ENCODE measurements at places on chromosomes 12 and 14.
A peak's percentile ranks its signal among the peaks of the same experiment; 100 is the strongest.

- no peak for DNase-seq
- no peaks in the 10 kb centered on the region for H3K27me3 ChIP-seq
- no peaks in the 10 kb centered on the region for H3K36me3 ChIP-seq
- H3K27ac ChIP-seq, result no peak overlapping the region
- no peaks in the 10 kb centered on the region for H3K4me1 ChIP-seq
Observed at GRCh38 chr12:12582895-12583303, 20.2 kb upstream of the DUSP16 start.

GRCh38 chr12:41907021-41907420 lies 237.7 kb downstream of the GXYLT1 start:
- no peak overlapping the region for H3K4me3 ChIP-seq
- no peak overlapping the region for H3K27ac ChIP-seq
- no peaks in the 10 kb centered on the region for H3K27me3 ChIP-seq
- no peaks in the 10 kb centered on the region for H3K4me1 ChIP-seq
- DNase-seq, result peak; percentile 63
- no peaks in the 10 kb centered on the region for H3K36me3 ChIP-seq

DNA sequence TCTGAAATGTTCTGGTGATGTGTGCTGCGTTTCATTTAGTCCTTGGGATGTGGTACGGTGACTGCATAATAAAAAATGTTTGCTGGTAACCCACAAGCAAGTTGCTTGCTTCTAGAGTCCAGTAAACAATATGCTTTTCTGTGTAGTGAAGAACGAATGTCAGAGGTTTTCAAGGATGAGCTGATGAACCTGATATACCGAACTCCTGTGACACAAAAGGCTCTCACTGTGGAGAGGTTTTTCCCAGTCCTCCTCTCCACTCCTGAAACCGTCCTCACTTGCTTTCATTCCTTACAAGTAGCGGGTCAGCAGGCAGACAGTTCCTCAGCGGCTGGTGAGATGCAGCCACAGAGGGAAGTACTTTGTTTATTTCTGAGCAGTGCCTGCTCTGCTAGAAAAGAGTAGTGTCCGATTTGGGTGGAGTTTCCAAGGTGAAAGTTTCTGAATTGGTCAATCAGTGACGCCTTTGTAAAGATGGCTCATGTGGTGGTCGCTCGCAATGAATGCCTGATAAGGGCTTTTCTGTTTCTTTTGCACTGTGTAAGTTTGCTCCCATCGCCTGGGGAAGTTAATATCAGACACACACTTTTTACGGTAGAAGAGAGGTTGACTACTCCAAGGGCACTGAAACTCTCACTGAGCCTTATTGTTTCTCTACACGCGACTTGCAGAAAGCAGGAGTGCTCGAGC lies 3.0 kb downstream of the ETV6 start:
- peaks cover 9% of the 10 kb centered on the region for H3K4me1 ChIP-seq
- no peak overlapping the region for H3K27ac ChIP-seq
- no peaks in the 10 kb centered on the region for H3K36me3 ChIP-seq
- peaks cover 7% of the 10 kb centered on the region for H3K27me3 ChIP-seq

- no peaks in the 10 kb centered on the region for H3K36me3 ChIP-seq
- DNase-seq, result peak; percentile 97
- H3K4me3 ChIP-seq, result peak overlapping the region; percentile 52
- H3K4me1 ChIP-seq, result no peaks in the 10 kb centered on the region
- H3K27ac ChIP-seq, result no peak overlapping the region
Observed at GRCh38 chr14:20873370-20874177, 17.6 kb upstream of the RNASE3 start.

DNA sequence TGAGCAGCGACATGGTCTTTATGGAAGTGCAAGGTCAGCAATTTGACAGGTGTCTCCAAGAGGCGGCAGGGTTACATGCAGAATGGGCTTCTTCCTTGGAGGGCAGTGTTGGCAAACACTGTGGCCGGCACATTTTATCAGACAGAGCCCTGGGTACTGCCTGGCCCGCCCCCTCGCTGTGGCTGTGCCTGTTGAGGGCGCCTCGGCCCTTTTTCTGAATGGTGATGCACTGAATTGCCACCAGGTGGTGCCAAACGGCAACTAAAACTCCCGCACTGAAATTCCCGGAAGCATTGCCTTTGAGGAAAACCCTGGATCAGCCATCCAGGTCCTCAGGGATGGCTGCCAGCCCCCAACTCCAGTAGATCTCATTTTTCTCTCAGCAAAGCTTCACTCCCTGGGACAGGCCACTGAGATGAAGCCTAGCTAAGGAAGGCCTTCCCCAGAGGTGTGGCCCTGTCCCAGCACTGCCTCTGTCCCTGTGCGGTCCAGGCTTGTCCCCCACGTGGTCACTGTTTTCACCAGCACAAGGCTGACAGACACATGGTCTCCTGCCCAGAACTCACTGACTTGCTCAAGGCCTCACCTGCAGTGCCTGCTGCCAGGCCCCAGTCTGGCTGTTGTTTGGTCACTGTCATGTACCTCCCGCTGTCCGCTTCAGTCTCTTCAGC lies 73.6 kb downstream of the TESC start:
- no peak overlapping the region for H3K4me3 ChIP-seq
- peak; percentile 97 for DNase-seq

DNA sequence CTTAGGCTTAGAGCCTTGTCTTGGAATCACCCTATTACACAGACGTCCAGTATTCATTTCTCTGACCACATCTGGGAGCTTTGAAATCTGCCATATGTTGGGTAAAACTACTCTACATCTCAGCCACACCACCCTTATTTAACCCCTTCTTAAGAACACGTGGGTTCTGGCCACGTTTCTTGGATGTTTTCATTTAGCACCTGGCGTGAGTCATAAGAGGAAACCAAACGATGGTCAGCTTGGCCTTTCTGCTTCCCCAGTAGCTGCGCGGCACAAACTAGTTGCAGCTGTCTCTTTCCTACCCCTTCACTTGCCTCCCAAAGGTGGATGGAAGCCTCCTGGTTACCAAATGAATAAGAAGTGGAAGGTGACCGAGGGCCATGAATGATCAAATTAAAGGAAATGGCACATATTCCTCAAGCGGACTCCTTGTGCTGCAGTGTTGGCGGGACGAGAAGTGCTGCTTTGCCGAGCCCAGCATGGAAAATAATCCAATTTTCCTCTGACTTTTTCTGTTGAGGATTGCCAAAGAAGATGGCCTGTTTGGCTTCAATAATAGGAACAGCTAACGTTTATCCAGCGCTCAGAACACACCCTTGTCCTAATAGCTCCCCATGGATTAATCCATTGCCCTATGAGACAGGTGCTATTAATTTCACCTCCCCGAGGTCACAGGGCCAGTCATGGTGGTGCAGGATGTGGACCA lies 154.1 kb downstream of the ZNF664 start:
- H3K27ac ChIP-seq, result no peak overlapping the region
- peak; percentile 38 for DNase-seq
- H3K36me3 ChIP-seq, result no peaks in the 10 kb centered on the region
- H3K27me3 ChIP-seq, result no peaks in the 10 kb centered on the region
- H3K4me1 ChIP-seq, result peaks cover 12% of the 10 kb centered on the region
- no peak overlapping the region for H3K4me3 ChIP-seq

- no peak overlapping the region for H3K4me3 ChIP-seq
- H3K4me1 ChIP-seq, result no peaks in the 10 kb centered on the region
- no peaks in the 10 kb centered on the region for H3K27me3 ChIP-seq
- peak; percentile 63 for DNase-seq
- no peaks in the 10 kb centered on the region for H3K36me3 ChIP-seq
Observed at GRCh38 chr14:32710731-32711680, 227.7 kb upstream of the NPAS3 start.

DNA sequence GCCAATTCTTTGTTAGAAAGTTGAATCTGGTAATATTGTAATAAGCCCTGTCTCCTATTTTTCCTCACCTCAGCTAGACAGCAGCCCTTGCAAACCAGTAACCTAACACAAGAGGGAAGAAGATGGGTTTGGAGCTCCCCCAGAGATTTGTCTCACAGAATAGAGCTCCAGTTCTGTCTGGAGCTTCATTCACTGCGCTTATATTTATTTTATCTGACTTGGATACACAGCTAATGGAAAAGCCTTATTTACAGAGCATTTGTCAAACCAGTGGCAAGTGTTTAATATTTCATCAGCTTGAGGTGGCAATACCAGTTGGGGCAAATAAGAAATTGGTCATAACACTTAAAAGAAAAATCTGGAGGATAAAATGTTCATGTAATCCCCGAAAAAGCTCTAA lies 1094.0 kb downstream of the FSCB start:
- no peak for DNase-seq
- H3K27ac ChIP-seq, result no peak overlapping the region
- no peaks in the 10 kb centered on the region for H3K36me3 ChIP-seq

GRCh38 chr12:24796876-24797275 lies 152.0 kb downstream of the BCAT1 start:
- no peaks in the 10 kb centered on the region for H3K36me3 ChIP-seq
- H3K27ac ChIP-seq, result no peak overlapping the region
- H3K4me1 ChIP-seq, result no peaks in the 10 kb centered on the region
- no peaks in the 10 kb centered on the region for H3K27me3 ChIP-seq
- DNase-seq, result no peak
- no peak overlapping the region for H3K4me3 ChIP-seq

- no peak for DNase-seq
- peaks cover 8% of the 10 kb centered on the region for H3K27me3 ChIP-seq
- no peaks in the 10 kb centered on the region for H3K4me1 ChIP-seq
- H3K4me3 ChIP-seq, result no peak overlapping the region
- H3K27ac ChIP-seq, result no peak overlapping the region
Observed at GRCh38 chr12:116651089-116651488, 86.8 kb downstream of the SPRING1 start.

DNA sequence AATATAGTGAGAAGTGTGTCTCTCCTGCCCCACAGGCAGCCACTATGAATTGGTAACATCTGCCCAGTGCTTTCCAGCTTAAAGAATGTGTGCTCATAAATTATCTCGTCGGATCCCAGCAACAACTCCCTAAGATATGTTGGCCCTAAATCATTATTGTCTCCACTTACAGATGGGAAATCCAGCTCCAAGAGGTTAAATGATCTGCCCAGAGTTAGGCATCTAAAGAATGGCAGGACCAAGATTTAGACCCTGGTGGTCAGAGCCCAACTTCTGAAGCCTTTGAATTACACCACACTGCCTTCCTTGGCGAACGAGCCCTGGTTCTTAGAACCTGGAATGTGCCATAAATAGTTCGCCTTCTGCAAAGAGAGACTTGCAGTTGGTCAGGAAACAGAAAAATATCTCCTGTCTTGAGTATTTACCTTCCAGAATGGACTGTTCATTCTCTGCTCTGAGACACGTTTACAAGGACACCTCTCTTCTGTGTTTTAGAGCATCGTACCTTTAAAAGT lies 20.1 kb upstream of the PLEK2 start:
- no peak overlapping the region for H3K4me3 ChIP-seq
- H3K4me1 ChIP-seq, result peaks cover 5% of the 10 kb centered on the region
- no peaks in the 10 kb centered on the region for H3K27me3 ChIP-seq
- no peaks in the 10 kb centered on the region for H3K36me3 ChIP-seq

- DNase-seq, result no peak
- no peaks in the 10 kb centered on the region for H3K4me1 ChIP-seq
- no peaks in the 10 kb centered on the region for H3K27me3 ChIP-seq
- no peak overlapping the region for H3K27ac ChIP-seq
- H3K4me3 ChIP-seq, result no peak overlapping the region
- no peaks in the 10 kb centered on the region for H3K36me3 ChIP-seq
Observed at GRCh38 chr12:40012711-40013110, 93.2 kb downstream of the SLC2A13 start.

- no peak overlapping the region for H3K27ac ChIP-seq
- peak; percentile 57 for DNase-seq
- peaks cover 10% of the 10 kb centered on the region for H3K4me1 ChIP-seq
Observed at GRCh38 chr12:118521036-118521370, 144.6 kb downstream of the SUDS3 start.

DNA sequence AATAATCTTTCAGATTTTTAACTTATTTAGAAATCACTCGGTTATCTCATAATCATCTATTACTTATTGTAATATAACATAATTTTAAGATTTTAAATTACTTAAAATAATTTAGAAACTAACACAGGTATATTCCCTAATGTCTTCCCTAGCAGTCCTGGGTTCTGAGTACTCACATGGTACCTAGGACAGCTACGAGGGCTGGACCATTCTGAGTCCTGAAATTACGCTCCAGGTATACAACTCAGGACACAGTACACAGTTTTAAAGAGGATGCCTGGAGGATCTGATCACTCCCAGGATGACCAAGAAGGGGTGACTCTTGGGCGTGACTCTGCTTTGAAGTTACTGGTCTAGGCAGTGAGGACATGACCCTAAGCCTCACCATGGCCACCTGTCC lies 9.1 kb upstream of the RASSF8 start:
- H3K4me1 ChIP-seq, result no peaks in the 10 kb centered on the region
- H3K27me3 ChIP-seq, result no peaks in the 10 kb centered on the region
- no peak overlapping the region for H3K27ac ChIP-seq
- peak; percentile 30 for DNase-seq
- no peaks in the 10 kb centered on the region for H3K36me3 ChIP-seq

- H3K27me3 ChIP-seq, result no peaks in the 10 kb centered on the region
- no peaks in the 10 kb centered on the region for H3K36me3 ChIP-seq
- H3K4me3 ChIP-seq, result no peak overlapping the region
- H3K27ac ChIP-seq, result no peak overlapping the region
Observed at GRCh38 chr12:69824028-69824427, 999 bp upstream of the MYRFL start.

GRCh38 chr12:510071-510825 lies 50.5 kb downstream of the B4GALNT3 start:
- peaks cover 12% of the 10 kb centered on the region for H3K36me3 ChIP-seq
- peak overlapping the region; percentile 58 for H3K27ac ChIP-seq
- H3K4me1 ChIP-seq, result peaks cover 29% of the 10 kb centered on the region
- peak; percentile 96 for DNase-seq
- H3K27me3 ChIP-seq, result no peaks in the 10 kb centered on the region
- H3K4me3 ChIP-seq, result peak overlapping the region; percentile 74

DNA sequence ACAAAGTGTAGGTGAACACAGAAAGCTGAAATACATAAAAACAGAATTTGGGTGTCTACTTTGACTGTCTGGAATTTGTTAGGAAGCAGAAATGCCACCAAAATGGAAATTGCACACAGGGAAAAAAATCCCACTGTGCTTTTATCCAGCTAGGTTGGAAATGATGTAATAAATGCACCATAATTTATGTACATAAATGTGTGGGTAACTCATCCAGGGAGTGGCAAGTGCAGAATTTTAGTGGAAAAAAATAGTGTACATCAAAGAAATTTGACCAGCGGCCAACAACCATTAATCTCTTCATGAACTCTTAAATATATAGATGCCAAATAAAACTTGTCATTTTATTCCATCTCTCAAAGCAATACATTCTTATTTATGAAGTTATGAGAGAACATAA lies 105.6 kb downstream of the LLPH start:
- no peaks in the 10 kb centered on the region for H3K27me3 ChIP-seq
- H3K36me3 ChIP-seq, result no peaks in the 10 kb centered on the region
- H3K4me3 ChIP-seq, result no peak overlapping the region
- no peak overlapping the region for H3K27ac ChIP-seq

DNA sequence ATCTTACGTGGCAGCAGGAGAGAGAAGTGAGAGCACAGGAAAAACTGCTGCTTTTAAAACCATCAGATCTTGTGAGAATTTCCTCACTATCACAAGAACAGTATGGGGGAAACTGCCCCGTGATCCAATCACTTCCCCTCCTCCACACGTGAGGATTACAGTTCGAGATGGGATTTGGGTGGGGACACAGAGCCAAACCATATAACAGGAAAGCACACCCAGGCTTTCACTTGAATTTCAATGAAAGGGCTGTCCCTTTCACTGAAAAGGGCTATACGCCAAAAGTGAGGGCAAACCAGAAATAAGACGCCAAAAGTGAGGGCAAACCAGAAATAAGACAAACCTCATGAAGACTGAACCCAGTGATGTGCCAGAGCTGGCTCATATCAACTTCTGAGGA lies 22.8 kb upstream of the TMEM233 start:
- H3K4me3 ChIP-seq, result no peak overlapping the region
- H3K36me3 ChIP-seq, result no peaks in the 10 kb centered on the region
- H3K27ac ChIP-seq, result no peak overlapping the region
- H3K27me3 ChIP-seq, result peaks cover 1% of the 10 kb centered on the region
- DNase-seq, result no peak

All from endodermal cell (in vitro differentiated cells).